ENCODE measurements at places on chromosomes 4 and X.

GRCh38 chrX:123308658-123309057 is 124.6 kb downstream of the GRIA3 start:
- DNase-seq, result no peak

DNA sequence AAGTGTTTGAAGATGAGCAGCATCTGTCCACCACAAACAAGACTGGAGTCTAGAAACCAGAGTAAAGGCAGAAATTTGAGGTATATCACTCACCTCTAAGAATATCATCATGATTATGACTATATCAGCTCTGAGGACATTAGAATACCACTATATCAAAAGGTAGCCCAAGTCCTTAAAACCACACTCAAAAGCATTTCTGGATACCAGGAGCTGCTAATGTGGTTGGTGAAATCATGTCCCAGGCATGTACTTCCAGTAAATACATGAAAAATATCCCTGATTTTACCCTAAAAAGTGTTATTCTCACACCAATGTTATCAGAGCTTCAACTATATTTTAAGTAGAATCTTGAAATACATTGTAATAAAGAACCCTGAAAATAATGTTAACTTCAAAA is 136.3 kb upstream of the SMAD1 start:
- DNase-seq, result no peak

- DNase-seq, result no peak
Measured at GRCh38 chrX:47248576-47248975, 15.8 kb downstream of the USP11 start.

DNA sequence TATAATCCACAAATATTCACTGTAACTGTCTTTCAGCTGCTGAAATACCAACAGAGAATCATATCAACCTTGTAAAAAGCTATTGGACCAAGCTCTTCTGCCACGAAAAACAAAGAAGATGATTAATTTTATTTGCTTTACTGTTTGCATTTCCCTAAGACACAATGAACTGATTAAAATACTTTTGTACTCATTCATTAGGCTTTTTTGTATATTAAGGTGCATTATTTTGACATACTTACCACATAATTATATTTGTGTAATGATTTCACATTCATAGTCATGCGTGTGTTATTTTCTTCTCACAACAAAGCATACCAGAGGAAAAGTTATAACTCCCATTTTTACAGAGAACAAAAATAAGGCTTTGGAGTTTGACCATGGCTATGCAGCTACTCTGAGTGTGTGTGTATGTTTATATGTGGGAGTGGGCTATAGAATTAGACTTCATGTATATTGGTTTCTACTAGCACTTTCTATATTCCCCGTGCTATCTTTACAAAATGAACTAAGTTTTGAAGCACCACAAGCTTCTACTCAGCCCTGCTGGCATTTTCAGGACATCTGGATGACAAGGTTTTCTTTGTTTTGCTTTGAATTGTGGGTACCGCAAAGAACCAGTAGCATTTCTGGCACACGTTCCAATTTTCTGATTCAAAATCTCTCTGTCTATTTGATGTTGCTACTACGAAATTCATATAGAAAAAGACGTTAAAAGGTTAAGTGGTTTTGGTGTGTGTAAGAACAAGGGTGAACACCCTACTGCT is 11.0 kb upstream of the FGF5 start:
- no peak for DNase-seq

DNA sequence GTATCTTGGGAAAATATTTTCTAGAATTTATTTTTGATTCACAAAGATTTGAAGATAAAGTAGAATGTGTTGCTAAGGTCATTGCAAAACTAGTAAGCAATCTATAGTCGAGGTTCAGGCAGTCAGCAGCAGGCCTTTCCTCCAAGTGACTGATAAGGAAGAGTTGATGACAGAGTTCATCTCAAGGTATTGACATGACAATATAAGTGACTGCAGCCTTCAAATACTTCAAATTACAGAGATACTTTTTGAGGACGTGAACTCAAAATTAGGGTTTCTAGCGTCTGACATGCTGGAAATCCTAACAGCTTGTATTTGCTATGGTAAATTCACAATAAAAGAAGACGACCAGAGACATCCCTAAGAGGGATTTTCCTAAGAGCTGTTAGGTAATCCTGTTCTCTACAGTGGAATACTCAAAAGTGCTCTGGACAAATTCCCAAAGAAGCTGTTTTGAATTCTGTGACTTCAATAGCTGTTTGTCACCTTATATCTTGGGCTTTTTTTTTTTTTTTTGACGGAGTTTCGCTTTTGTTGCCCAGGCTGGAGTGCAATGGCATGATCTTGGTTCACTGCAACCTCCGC is 7.4 kb downstream of the ARHGAP10 start:
- DNase-seq, result no peak

GRCh38 chrX:107738272-107738671 is 37.3 kb downstream of the TSC22D3 start:
- DNase-seq, result no peak

DNA sequence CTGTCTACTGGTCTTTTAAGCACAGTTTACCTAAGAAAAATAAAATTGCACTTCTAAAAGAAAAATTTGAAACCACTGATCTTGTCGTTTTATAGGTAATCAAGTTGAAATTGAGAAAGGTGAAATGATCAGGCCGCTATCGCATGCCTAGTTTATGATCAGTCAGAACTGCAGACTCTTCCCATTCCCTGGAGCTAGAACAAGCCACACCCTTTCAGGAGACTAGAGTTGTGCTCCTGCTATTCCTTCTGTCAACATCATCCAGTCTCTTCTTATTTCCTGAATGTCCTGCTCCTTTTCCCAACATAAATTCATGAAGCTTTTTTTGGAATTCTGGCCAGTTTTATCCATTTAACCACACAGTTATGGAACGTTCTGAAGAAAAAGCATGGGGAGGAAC is 135.1 kb downstream of the SLC7A11 start:
- DNase-seq, result no peak

DNA sequence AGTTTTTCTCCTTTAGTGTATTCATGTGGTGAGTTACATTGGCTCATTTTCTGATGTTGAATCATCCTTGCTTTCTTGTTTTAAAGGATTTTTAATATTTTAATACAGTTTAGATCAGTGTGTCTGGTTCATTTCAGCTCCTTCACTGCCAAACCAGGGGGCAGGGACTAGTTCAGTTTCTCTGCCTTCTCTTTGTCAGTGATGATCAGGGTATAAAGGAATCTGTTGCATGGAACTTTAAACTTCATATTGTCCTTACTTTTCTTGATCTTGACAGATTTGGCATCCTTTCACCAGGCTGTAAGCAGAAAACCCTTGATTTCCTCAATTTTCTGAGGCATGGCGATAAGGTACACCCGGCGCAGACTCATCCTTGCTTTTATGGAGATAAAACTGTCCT is 149.4 kb downstream of the KDR start:
- no peak for DNase-seq

DNA sequence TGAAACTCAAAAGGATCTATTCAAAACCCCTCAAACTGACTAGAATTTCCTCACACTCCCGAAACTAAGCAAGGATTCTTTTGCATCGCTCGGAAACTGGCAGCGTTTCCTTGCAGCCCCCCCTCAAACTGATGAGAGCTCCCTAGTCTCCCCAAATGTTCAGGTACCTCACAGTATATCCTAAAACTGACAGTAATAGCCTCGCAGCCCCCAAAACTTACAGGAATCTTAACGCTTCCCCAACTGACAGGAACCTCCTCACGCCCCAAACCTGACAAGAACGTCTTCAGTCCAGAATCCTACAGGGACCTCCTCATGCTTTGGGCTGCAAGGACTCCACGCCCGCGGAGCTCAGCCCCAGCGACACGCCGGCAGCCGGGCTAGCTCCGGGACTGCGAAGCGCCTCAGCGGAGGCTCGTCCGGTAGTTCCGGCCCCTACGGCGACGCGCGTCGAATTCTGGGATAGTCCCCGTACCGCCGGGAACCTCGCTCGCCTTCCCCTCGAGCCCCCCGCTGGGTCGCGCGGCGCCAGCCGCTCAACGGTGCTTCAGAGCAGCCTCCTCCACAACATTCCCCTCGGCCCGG is 640 bp downstream of the PHF8 start:
- DNase-seq, result no peak

DNA sequence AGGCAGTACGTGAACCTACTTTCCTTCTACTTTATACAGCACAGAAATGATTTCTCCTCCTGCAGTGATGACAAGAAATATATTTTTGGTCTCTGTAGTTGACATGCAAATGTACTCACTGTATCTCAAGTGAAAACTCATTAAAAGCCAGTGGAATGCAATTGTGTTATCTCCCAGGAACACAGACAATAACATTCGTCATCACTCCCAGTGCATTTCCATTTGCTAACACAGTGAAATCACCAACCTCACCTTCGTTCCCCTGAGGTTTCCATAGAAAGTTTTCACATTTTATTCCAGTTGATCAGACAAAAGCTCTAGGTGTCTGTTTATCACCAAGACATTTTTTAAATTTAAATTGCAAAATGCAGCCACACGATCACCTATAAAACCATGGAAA is 2.5 kb upstream of the SPANXD start:
- DNase-seq, result no peak
